ENCODE measurements at places on chromosomes 3 and 15.

- DNase-seq, result no peak
Observed at GRCh38 chr3:141218162-141218835, 13.3 kb upstream of the PXYLP1 start.

DNA sequence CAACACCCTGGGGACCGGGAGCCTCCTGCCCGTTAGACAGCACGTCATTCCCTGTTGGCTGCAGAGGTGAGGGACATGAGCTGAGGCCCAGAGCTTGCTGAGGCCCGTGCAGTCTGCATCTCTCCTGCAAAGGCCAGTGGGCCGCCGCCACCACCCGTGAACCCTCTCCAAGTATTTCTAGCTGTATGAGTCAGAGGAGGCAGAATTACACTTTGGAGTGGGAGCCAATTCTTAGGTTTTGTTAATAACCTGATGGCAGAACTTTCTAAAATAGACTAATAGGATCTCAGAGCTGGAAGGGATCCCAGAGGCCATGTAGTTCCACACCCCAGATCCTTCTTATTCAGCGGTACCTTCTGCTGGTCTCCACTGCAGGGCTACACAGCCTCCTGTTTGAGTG lies 335.2 kb upstream of the CTDSPL start:
- DNase-seq, result no peak

DNA sequence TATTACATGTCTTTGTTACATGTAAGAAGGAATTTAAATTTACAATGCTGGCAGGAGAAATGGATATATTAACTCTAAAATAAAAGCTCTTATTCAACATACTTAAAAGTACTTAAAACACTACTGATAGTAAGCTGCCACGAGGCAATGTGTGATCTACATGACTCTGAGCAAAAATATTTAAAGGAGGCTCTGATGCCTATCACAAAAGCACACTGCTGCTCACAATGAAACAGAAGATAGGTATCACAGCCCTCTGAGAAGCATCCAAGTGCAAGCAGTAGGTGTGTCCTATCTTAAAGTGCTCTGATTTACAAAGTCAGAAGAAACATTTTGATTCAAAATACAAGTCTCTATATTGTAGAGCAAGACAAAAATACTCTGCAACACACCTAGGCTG lies 371.2 kb upstream of the WNT5A start:
- no peak for DNase-seq

- no peak for DNase-seq
Observed at GRCh38 chr15:27278761-27279160, 307.8 kb downstream of the GABRG3 start.

- no peak for DNase-seq
Observed at GRCh38 chr3:37086918-37087317, 87.5 kb downstream of the LRRFIP2 start.

GRCh38 chr3:21839176-21839575 lies 88.2 kb upstream of the ZNF385D start:
- no peak for DNase-seq

GRCh38 chr3:43014956-43015355 lies 35.8 kb downstream of the GASK1A start:
- no peak for DNase-seq

- no peak for DNase-seq
Observed at GRCh38 chr3:186110975-186111974, 2.4 kb upstream of the ETV5 start.

- no peak for DNase-seq
Observed at GRCh38 chr15:67108122-67108961, 42.9 kb downstream of the SMAD3 start.

GRCh38 chr15:27392163-27392562 lies 421.2 kb downstream of the GABRG3 start:
- no peak for DNase-seq

GRCh38 chr15:92886042-92886537 lies 14.0 kb upstream of the CHD2 start:
- DNase-seq, result no peak

DNA sequence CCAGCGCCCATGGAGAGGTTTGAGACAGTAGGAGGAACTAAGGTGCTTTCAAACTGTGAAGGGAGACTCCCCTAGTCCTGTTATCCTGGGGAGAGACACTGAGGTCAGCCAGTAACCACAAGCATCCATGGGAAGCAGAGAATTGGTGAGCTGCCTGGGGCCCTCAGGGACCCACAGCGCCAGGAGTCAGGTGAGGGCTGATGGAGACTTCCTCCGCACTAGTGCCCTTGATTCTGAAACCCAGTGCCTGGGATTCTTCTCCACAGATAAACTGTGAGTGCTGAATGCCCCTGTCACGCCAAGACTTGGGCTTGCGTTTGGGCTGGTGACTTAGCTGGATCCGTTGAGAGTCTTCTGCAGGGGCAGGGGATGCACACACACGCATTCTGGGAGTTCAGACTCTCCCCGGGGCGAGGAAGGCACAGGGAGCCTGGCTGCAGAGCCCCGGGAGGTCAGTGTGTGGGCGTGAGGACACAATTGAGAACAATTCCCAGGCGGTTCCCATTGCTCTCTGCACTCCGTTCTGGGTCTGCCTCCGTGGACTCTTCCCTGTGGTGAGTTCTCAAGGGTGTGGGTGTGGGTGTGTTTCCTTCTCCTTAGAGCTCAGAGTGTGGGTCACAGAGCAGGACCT lies 37.9 kb upstream of the SLCO2A1 start:
- no peak for DNase-seq

DNA sequence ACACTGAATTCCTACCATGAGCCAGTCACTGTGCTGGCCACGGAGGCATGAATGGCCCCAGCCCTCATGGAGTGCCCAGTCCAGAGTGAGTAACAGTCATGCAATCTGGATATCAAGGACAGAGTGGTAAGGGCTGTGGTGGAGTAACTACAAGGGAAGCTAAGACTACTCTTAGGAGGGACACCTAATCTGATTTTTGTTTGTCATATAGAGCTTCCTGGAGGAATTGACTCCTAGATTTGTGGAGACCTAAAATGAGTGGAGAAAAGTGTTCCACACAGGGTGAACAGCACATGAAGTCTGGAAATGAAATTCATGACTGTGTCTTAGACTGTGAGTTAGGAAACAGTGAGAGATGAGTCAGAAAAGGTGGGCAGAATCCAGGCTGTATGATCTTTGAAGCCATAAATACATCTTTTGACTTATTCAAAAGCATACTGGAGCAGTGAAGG lies 219.9 kb downstream of the NFKBIZ start:
- no peak for DNase-seq

- no peak for DNase-seq
Observed at GRCh38 chr15:85063088-85063487, 81.4 kb downstream of the PDE8A start.

DNA sequence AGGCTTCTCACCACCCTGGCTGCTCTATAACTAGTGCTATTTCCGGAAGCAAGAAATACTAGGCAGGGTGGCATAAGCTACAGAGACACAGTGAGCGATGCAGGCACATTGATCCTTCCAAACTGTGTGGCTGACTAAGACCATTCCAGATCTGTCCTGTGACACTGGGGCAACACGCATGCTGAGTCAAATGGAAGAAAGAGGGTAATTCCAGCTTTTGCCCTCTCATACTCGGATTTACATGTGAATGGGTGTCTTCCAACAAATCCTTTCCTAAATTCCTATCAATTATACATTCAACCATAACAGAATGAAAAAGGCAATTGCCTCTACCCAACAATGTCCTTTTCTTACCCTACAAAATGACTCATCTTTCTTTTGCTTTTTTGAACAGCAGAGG lies 5.1 kb downstream of the FSIP1 start:
- no peak for DNase-seq

DNA sequence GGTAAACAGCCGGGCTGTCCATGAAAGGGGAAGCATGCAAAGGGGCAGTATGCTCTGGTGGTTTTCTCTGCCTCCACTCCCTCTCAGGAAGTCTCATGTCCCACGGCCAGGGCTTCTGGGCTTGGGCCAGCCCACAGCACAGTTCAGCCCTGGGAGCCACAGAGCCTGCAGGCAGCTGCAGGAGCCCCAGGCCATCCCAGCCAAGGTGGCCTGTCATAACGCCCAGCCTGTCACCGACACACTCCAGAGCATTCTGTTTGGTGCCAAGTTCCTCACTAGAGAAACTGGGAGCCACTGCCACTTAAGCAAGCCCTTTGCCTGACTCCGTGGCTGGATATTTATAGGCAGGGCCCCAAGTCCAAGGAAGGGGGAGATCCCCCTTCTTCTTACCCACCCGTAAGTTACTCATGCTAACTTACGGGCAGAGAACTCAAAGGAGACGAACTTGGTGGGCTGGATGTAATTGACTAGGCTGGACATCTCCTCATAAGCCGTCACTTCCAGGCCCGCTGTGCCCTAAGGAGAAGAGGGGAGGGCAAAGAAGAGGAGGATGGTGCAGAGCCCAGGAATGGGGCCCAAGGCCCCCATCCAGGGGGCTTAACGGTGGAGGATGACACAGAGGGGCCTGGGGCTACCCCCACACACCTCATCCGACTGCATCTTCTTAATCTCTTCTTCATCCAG lies 11.7 kb downstream of the PLCB2 start:
- no peak for DNase-seq

DNA sequence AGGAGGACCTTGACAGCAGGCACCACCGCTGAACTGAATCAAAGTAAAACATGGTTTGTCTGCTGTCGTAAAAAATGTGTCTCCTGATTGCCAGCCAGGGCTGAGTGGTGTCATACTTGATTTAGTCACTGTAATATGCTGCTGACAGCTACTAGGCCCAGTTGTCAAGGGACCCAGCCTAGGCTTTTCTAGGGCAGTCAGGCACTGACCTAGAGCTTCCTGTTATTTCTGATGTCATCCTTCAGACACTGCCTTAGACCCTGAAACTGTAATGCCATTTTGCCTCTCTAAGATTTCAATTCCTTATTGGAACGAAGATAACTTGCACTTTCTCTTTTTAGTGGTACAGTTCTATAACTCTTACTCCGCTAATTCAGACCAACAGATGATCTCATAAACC lies 2.6 kb upstream of the MRPL3 start:
- DNase-seq, result no peak

DNA sequence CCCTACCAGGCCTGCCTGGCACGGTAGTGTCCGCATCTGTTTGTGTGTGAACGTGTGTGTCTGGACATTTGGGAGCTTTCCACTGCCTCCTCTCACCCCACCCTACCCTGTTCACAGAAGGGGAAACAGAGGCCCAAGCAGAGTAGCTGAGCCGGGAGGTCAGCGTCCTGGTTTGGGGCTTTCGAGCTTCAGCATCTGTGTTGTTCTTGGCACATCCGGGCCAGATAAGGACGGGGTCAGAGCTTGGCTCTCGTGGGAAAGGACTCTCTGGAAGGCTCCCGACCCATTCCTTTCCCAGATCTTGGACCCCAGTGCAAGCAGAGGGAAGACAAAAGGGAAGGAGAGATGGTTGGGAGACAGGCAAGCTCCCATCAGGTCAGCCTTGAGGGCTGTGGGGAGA lies 6.3 kb upstream of the PTH1R start:
- no peak for DNase-seq

DNA sequence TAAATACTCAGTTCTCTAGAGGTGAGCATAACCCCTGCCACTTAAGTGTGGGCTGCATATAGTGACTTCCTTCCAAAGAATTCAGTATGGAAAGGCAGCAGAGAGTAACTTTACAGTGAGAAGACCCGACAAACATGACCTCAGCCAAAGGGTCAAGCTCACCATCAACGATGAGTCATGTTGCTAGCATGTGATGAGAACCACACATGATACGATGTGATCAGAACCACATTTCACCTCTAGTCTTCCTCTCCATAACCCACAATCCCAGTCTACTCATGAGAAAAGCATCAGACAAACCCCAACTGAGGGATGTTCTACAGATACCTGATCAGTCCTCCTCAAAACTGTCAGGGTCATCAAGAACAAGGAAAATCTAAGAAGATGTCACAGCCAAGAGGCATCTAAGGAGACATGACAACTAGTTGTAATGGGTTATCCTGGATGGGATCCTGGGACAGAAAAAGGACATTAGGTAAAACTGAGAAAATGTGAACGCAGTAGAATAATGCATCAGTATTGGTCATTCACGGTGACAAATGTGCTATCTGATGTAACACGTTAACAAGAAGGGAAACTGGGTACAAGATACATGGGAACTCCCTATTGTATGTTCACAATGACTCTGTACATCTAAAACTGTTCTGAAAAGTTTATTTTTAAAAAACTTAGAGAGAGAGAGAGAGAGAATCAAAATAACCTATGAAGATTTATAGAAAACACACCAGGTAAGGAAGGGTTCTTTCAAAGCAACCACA lies 28.3 kb downstream of the SEC61A1 start:
- DNase-seq, result no peak

DNA sequence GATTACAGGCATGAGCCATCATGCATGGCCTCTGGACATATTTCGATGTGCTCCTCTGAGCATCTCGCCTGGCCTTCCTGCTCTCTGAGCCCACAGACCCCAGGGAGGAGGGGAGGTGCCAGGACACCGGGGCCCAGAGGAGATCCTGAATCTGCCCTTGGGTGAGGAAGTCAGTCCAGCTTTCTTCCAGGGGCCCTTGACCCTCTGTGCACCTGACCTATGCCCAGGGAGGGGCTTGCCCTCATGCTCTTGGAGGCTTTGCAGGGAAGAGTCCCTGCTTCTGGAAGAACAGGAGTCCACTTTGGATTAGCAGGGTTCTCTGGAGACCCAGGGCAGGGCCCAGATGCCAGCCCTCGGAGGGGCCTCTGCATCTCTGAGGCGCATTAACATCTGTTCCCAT lies 1.4 kb downstream of the ACSBG1 start:
- DNase-seq, result no peak

- no peak for DNase-seq
Observed at GRCh38 chr15:20341901-20342600, 199.5 kb downstream of the GOLGA6L6 start.

DNA sequence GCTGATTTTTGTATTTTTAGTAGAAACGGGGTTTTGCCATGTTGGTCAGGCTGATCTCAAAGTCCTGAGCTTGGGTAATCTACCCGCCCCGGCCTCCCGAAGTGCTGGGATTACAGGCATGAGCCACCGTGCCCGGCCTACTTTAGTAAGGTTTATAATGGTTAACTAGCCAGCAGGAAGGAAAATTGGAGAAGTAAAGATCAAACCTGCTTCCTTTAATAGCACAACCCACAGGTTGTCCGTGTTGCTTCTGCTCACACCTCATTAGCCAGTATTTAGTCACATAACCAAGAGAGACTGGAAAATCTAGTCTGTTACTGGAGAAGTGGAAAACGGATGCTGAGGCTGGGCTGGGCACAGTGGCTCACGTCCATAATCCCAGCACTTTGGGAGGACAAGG lies 51.9 kb upstream of the TBL1XR1 start:
- no peak for DNase-seq

Measured in T-helper 22 cell (primary cell).